Transverse colon (tissue), 4 donors: ENCODE measurements at places on chromosomes 5 and 9.

DNA sequence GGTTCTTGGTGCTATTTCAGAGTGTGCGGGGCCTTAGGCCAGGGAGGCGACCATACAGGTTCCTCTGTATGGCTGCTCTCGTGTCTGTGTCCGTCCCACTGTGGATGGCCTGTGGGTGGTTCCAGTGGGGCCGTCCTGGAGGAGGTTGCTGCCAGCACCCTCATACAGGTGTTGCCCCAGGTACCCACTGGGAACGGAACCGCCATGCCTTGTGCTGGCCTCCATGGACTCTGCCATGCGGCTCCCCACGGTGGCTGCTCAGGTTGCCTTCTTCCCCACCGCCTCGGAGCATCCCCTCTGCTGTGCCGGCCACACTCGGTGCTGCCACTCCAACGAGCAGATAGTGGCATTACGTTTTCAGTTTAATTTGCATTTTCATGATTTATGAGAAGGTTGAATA, 129.3 kb upstream of the CACNA1B start:
- no peak for DNase-seq

GRCh38 chr9:108130905-108131304, 641.3 kb upstream of the KLF4 start:
- no peak for DNase-seq

DNA sequence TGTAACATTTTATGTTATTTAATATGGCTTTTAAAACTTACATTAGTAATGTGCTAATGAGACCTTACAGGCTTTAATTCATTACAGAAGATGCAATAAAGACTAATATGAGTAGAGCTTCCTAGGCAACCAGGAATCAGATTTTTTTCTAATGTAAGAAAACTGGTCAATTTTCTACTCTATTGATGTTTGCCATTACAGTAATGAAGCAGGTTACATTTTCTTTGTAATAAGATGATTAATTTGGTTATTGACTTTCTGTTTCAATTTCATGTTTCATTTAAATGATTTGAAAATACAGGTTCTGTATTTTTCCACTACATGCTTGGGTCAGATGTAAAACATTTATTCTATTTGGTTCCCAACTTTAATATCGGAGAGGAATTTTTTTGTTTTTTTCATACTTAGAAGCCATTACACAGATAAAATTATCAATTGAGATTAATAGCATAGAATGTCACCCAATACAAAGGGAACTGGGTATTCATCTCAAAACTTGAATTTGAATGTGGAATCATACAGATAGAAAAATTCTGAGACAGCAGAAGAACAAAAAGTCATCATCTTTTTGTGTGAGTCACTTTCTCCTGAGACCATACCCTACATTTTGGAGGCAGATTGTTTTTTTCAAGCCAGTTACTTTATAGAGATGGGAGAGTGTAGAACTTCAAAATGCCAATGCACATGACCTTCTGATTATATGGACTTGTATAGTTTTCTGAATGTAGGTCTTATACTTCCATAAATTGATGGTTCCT, 133.6 kb upstream of the HMHB1 start:
- DNase-seq = no peak

DNA sequence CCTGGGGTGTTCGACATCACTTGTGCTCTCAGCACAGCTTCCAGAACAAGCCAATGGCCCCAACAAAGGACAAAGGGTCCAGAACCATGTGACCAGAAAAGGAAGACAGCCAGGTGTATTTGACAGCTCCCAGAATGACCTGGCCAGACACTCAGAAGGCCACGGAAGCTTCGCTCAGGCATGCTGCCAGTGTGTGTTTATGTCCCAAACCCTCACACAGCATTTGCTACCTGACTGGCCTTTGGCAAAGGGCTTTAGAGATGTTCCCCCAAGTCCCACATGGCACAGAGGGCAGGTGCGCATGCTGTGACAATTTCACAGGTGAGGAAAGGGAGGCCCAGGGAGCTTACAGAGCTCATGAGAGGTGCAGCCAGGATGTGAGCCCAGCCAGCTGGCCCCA, 39.5 kb downstream of the MED10 start:
- no peak for DNase-seq

- no peak for DNase-seq
Measured at GRCh38 chr5:173634465-173634983, 18.1 kb upstream of the BOD1 start.

DNA sequence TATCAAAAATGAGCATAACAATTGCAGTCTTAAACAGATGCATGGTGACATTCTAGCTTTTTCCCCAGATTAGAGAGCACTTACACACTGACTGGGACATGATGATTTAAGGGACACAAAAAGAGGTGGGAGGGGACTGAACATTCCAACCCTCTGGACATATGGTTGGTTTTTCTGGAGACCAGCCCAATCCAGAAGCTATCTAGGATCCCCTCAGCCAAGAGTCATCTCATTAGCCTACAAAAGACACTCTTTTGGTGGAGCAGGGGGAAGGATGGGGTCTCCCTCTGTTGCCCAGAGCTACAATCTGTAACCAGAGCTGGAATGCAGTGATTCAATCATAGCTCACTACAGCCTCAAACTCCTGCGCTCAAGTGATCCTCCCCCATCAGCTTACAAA, 97.3 kb upstream of the IQGAP2 start:
- DNase-seq = no peak

GRCh38 chr9:99437145-99437544, 215.1 kb downstream of the SEC61B start:
- DNase-seq = no peak

DNA sequence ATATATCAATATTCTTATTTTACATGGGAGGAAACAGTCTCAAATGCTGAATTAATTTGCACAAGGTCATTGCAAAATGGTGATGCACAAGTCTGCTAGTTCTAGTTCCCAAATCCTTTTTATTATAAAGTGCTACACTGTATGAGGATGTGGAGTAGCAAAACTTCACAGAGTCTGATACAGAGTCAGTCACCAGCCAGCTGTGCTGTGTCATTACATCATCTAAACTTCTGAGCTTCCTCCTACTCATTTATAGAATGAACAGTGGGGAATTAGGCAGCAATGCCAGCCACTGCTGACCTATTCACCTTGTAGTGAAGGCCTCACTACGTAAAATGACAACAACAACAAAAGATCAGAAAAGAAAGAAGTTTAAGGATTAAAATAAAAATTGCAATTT, 357.8 kb downstream of the TMEM167A start:
- no peak for DNase-seq

- DNase-seq = no peak
Measured at GRCh38 chr5:119316906-119317305, 38.9 kb upstream of the TNFAIP8 start.

DNA sequence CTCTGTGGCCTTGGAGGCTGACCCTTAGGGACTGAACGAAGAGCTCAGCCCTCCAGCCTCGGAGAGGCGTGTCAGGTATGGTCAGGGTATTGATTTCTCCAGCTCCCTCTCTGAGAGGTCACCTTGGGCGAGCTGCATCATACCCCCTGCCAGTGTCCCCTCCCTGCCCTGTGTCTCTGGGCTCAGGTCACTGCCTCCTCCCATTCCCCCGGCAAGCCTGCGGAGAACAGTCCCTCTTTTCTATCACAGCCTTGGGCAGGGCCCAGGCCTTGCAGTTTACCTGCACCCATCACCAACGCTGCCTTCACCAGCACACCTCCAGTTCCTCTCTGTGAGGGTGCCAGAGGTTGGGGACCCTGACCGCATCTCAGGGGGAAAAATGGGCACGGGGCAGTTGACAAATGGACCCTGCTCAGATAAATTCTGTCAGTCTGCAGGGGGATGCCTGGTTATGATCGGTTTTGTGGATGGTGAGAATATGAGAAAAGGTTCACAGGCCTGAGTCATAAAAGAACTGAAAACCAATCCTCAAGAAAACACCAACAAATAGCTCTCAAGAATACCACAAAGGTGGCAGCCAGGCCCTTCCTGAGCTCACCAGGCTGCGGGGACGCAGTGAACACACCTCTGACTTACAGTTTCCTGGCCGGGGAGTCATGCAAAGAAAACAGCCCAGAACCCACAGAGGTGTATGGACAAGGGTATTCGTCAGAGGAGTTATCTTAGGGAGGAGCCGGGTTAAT, 24.7 kb upstream of the RXRA start:
- DNase-seq = no peak

DNA sequence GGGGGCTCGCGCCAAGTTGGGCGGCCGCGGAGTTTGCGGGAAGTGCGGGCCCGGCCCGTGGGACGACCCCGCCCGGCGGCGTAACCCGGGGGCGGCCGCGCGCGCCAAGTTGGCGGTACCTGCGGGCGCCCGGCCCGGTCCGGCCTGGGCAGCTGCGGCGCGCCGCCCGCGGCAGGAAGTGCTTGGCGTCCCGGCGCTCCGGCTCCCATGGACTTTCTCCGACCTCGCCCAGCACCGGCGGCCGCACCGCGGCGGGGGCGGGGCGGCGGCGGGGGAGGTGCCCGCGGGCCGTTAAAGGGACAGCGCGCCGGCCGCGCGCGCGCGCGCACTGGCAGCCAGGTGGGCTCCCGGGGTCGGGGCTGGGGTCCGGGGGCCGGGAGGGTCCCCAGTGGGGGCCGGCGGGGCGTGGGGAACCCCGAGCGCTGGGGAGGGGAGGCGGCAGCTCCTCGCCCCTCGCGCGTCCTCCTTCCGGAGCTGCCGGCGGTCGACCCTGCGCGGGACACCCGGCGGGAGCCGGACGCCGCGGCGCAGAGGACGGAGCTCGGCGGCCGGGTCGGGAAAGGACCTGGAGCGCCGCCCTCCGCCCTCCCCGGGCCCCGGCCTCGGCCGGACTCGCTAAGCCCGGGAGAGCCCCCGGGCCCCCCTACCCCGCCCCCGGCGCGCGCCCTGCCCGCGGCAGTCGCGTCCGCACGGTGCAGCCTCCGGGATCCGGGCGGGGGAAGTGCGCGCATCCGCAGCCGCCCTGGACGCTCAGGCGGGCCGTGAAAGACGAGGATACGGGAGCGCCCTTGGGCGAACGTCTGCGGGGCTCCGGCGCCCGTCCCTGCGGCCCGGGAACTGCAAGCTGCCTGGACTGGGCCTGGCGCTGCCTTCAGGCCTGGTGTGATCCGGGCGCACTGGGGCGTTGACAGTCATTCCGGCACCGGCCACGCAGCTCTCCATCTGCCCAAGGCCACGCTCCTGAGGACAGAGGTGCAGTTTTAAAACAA, at the start of gene NACC2:
Gene NACC2, minus strand, starts transcription at position 220 of the 989 bp plus-strand sequence. CDS start 44,768 bp downstream, outside the sequence.
- DNase-seq = peak; percentile 81

DNA sequence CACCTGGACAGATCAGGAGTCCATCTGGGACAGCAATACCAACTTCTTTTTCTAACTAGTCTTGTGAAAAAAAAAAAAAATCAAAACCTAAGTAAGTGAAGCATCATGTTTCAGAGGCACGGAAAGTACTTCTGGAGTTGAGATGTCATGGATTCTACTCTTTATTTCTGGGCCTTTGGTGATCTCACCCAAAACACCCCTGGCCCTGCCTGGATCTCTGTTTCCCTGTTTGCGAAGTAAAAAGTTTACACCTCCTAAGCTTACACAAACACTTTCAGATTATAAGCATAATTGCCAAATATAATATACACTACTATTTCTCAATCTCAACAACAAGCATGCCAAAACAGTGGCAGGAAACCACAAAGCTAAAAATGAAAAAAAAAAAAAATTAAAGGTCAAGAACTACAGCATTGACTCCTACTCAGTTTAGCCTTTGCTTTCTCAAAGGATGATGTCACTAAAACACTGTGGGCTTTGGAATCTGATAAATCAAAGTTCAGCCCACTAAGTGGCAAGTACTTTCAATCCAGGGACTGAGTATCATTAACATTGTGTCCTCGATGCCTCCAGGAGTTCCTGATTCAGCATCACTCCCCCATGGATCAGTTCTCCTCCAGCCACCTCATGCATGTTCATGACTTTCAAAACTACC, 291.9 kb downstream of the NFIB start:
- no peak for DNase-seq

- no peak for DNase-seq
Measured at GRCh38 chr5:123083298-123083697, 5.7 kb upstream of the PRDM6 start.

GRCh38 chr5:106759581-106759980, 911.2 kb downstream of the EFNA5 start:
- no peak for DNase-seq

DNA sequence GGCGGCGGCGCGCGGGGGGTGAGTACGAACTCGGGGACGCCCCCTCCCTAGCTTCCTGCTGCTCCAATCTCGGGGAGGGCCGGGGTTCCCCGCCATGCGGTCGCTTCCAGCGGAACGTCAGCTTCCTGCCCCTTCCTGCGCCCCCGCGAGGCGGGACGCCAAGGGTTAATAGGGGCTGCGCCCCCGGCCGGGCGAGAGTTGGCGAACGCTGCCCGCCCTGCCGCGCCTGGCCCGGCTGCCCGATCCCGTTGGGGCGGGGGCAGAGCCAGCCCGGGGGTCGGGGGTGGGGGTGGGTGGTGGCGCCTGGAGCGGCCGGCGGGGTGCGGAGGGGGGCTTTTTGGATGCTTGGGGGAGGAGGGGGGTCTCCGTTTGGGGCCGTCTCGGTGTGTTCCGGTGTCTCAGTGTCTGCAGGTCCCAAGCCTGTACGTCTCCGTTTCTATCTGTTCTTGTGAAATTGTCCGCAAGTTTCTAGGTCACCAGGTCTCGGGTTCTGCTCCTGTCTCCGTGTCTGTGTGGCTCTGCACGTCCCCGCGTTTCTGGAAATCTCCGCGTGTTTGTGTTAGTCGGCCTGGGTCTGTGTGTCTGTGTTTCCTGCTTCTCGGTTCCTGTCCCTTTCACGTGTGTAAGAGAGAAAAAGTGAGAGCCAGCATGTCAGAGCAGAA, 789 bp downstream of the COL27A1 start:
- no peak for DNase-seq

DNA sequence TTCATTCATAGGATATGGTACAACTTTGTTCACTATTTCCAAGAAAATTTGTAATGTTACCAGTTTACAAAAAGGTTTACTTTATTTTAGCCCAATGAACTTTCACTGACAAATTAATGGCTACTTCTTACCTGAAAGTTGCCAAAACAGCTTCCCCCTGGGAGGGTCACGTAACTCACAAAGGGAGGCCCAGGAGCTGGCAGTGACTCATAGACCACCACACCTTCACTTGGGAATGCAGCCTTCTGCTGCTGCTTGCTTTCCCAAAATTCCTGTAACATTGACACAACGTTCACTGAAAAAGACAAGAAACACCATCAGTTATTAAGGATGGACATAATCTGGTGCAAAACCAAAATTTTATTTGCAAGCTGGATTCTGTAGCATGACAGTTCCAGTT, 18.1 kb downstream of the LIX1 start:
- DNase-seq = no peak

GRCh38 chr5:172686111-172686510, 45.0 kb downstream of the NEURL1B start:
- DNase-seq = no peak

DNA sequence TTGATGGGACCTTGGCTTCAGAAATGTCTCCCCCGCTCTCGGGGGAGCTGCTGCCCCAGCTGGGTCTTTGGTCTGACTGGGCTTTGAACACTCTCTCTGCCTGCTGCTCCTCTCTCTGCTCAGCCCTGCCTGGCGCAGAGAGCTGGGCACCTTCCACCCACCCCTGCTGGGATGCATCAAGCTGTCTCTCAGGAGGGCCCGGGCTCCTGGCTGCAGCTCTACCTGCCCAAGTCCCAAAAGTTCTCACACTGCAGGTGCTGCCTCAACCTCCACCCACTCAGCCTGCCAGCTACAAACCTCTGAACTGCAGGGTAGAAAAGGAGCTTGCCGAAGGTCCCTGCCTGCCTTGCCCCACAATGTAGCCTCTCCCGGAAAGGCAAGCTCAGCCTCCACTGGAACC, 36.7 kb downstream of the IRX2 start:
- no peak for DNase-seq

GRCh38 chr5:73318308-73318719, 130.3 kb downstream of the FOXD1 start:
- DNase-seq = no peak

- DNase-seq = no peak
Measured at GRCh38 chr9:6212722-6213375, 2.8 kb upstream of the IL33 start.
